ENCODE measurements at places on chromosomes 16 and 17. TPM values are rescaled to one million over a fixed set of nuclear protein-coding genes. Genes with fewer than 3 reads are reported as not detected.

- no peaks in the 10 kb centered on the region for H3K27me3 ChIP-seq
- no peak overlapping the region for H3K27ac ChIP-seq
- H3K36me3 ChIP-seq, result no peaks in the 10 kb centered on the region
- no peaks in the 10 kb centered on the region for H3K4me1 ChIP-seq
These were observed 210.0 kb downstream of the C16orf95 start for GRCh38 chr16:87107201-87107600.

DNA sequence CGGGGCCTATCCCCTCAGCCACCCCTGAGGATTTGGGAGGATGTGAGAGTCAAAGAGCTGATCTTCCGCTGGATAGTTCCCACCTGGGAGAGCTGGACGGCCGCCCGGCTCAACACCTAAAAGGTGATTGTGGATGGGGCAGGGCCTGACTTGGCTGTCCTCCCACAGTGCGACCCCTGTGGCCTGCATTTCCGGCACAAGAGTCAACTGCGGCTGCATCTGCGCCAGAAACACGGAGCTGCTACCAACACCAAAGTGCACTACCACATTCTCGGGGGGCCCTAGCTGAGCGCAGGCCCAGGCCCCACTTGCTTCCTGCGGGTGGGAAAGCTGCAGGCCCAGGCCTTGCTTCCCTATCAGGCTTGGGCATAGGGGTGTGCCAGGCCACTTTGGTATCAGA lies 4.5 kb downstream of the BCL6B start:
- no peaks in the 10 kb centered on the region for H3K4me1 ChIP-seq
- no peak overlapping the region for H3K27ac ChIP-seq
- no peaks in the 10 kb centered on the region for H3K36me3 ChIP-seq

GRCh38 chr17:65515959-65516948 lies 45.2 kb downstream of the AXIN2 start:
- no peak overlapping the region for H3K4me3 ChIP-seq
- H3K27me3 ChIP-seq, result no peaks in the 10 kb centered on the region
- H3K4me1 ChIP-seq, result no peaks in the 10 kb centered on the region
- H3K36me3 ChIP-seq, result no peaks in the 10 kb centered on the region

- no peaks in the 10 kb centered on the region for H3K36me3 ChIP-seq
- DNase-seq, result peak; percentile 61
- peak overlapping the region; percentile 72 for H3K27ac ChIP-seq
- H3K27me3 ChIP-seq, result no peaks in the 10 kb centered on the region
These were observed 2.2 kb upstream of the CHD3 start for GRCh38 chr17:7886227-7887037.

GRCh38 chr17:75975757-75976174 lies 3.2 kb downstream of the ACOX1 start:
- H3K27ac ChIP-seq, result no peak overlapping the region
- H3K4me3 ChIP-seq, result no peak overlapping the region
- no peaks in the 10 kb centered on the region for H3K36me3 ChIP-seq
- no peaks in the 10 kb centered on the region for H3K4me1 ChIP-seq

DNA sequence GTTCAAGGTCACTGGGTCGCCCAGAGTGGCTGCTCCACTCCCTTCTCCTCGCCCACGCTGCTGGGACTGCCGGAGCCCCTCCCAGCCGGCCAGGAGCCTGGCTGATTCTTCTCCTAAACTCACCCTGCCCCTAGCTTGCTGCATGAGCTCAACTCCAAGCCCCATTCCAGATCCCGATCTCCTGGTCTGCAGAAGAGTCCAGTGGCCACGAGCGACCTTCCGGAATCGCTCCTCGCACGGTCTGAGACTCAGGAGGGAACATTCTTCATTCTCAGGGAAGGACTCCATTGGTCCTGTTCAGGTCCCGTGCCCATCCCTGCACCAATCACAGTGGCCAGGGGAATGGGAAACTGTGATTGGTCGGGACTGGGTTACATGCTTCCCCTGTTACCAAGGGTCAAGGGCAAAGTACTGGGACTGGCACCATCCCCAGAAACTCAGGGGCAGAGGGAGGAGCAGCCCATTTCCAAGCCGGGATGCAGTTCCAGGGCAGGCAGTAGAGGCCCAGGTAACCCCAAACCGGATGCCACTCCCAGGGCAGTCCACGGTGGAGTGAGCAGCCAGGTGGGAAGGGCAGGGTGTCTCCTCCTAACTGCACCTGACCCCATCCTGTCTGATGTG lies 24.5 kb upstream of the CIBAR2 start:
- H3K4me3 ChIP-seq, result no peak overlapping the region
- no peaks in the 10 kb centered on the region for H3K27me3 ChIP-seq
- no peaks in the 10 kb centered on the region for H3K4me1 ChIP-seq
- no peak overlapping the region for H3K27ac ChIP-seq
- H3K36me3 ChIP-seq, result no peaks in the 10 kb centered on the region
- peak; percentile 79 for DNase-seq

GRCh38 chr16:83887080-83887479 lies 11.8 kb upstream of the MLYCD start:
- H3K4me3 ChIP-seq, result no peak overlapping the region
- H3K27me3 ChIP-seq, result no peaks in the 10 kb centered on the region
- no peak overlapping the region for H3K27ac ChIP-seq
- H3K36me3 ChIP-seq, result no peaks in the 10 kb centered on the region
- H3K4me1 ChIP-seq, result no peaks in the 10 kb centered on the region
- no peak for DNase-seq

- DNase-seq, result peak; percentile 94
- H3K36me3 ChIP-seq, result no peaks in the 10 kb centered on the region
- H3K27me3 ChIP-seq, result no peaks in the 10 kb centered on the region
- H3K4me1 ChIP-seq, result no peaks in the 10 kb centered on the region
These were observed at the start of gene NLRC5 for GRCh38 chr16:56988948-56989945. NLRC5 (plus strand) TSS chr16:56989557; CDS start chr16:57020713, 31,156 bp downstream.

- no peak overlapping the region for H3K27ac ChIP-seq
- H3K27me3 ChIP-seq, result no peaks in the 10 kb centered on the region
- no peak overlapping the region for H3K4me3 ChIP-seq
- DNase-seq, result peak; percentile 46
These were observed 9.8 kb downstream of the SCGB1C2 start for GRCh38 chr17:146983-147761.

DNA sequence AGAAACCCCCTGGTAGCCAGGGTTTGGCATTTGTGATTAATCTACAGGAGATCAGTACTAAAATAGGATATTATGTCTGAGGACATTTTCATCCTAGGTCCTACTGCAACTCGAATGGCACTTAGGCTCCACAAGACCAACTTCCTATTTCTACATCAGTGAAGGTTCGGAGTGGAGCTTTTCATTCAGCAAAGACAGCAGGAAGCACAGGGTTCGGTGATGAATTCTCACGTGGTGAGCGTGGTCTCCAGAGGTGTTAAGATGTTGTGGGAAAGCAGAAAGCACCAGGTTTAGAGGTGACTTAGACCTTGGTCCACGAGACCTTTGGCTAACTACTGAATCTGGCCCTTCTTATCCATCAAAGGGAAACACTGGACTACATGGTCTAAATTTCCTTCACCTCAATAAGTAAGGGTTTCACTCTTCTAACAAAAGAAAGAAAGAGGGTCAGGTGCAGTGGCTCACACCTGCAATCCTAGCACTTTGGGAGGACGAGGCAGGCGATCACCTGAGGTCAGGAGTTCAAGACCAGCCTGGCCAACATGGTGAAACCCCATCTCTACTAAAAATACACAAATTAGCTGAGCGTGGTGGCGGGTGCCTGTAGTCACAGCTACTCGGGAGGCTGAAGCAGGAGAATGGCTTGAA lies 13.9 kb upstream of the HELZ start:
- no peak for DNase-seq
- H3K27me3 ChIP-seq, result no peaks in the 10 kb centered on the region
- H3K27ac ChIP-seq, result no peak overlapping the region
- no peak overlapping the region for H3K4me3 ChIP-seq
- no peaks in the 10 kb centered on the region for H3K4me1 ChIP-seq
- H3K36me3 ChIP-seq, result no peaks in the 10 kb centered on the region

GRCh38 chr17:35900708-35901480 lies 20.7 kb upstream of the CCL5 start:
- H3K27ac ChIP-seq, result no peak overlapping the region
- no peaks in the 10 kb centered on the region for H3K27me3 ChIP-seq
- H3K4me3 ChIP-seq, result no peak overlapping the region

DNA sequence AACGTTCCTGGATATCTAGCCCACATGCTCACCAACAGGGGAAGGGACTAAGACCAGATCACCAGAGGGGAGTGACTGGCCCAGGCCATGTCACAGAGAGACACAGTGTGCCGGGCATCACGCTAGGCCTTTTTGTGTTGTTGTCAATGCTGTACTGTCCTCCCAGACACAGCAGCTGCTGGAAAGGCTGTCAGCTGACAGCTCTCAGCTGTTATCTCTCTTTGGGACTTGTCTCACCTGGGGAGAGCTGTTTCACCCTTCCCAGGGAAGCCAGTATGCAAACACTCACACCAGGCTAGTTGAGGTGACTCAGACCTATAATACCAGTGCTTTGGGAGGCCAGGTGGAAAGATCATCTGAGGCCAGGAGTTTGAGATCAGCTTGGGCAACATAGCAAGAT lies 19.4 kb downstream of the UNC45B start:
- no peak overlapping the region for H3K4me3 ChIP-seq
- no peaks in the 10 kb centered on the region for H3K27me3 ChIP-seq
- no peak overlapping the region for H3K27ac ChIP-seq

- DNase-seq, result no peak
- H3K4me1 ChIP-seq, result peaks cover 2% of the 10 kb centered on the region
- no peaks in the 10 kb centered on the region for H3K36me3 ChIP-seq
- H3K27ac ChIP-seq, result no peak overlapping the region
- no peaks in the 10 kb centered on the region for H3K27me3 ChIP-seq
- H3K4me3 ChIP-seq, result no peak overlapping the region
These were observed 29.9 kb downstream of the ABCA6 start for GRCh38 chr17:69111794-69112193.

- no peak for DNase-seq
- no peak overlapping the region for H3K27ac ChIP-seq
- no peaks in the 10 kb centered on the region for H3K27me3 ChIP-seq
- H3K36me3 ChIP-seq, result no peaks in the 10 kb centered on the region
- H3K4me1 ChIP-seq, result no peaks in the 10 kb centered on the region
These were observed 502.2 kb upstream of the CA10 start for GRCh38 chr17:52660692-52661091.

- H3K27ac ChIP-seq, result no peak overlapping the region
- DNase-seq, result no peak
These were observed 96.6 kb downstream of the KIF2B start for GRCh38 chr17:53919356-53919755.

GRCh38 chr16:20626966-20627365 lies 50.8 kb upstream of the ACSM2B start:
- H3K4me1 ChIP-seq, result no peaks in the 10 kb centered on the region
- no peak for DNase-seq
- H3K36me3 ChIP-seq, result no peaks in the 10 kb centered on the region
- H3K4me3 ChIP-seq, result no peak overlapping the region

GRCh38 chr16:57446531-57447185 lies 527 bp downstream of the CIAPIN1 start:
- H3K4me3 ChIP-seq, result peak overlapping the region; percentile 67
- peak; percentile 70 for DNase-seq

GRCh38 chr17:33127706-33128105 lies 136.1 kb downstream of the SPACA3 start:
- no peaks in the 10 kb centered on the region for H3K36me3 ChIP-seq
- H3K4me1 ChIP-seq, result no peaks in the 10 kb centered on the region
- no peak for DNase-seq
- H3K27ac ChIP-seq, result no peak overlapping the region
- H3K4me3 ChIP-seq, result no peak overlapping the region
- no peaks in the 10 kb centered on the region for H3K27me3 ChIP-seq

DNA sequence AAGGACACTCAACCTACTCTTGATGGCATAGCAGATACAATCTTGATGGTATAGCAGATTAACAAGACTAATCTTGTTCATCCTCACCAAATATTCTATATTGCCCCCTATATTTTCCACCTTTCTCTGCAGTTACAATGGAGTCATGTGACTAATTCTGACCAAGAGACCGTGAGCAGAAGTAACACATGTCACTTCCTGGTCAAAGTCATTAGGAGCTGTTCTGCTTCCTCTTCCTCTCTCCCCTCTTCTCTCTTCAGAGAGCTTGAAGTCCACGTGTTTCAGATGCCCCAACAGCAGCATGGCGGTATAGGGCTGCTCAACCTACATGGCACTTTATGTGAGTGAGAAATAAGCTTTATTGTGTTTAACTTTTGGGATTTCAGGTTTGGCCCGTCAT lies 55.3 kb upstream of the ERCC4 start:
- H3K4me1 ChIP-seq, result peaks cover 12% of the 10 kb centered on the region
- DNase-seq, result no peak
- no peaks in the 10 kb centered on the region for H3K36me3 ChIP-seq
- no peak overlapping the region for H3K27ac ChIP-seq
- H3K27me3 ChIP-seq, result no peaks in the 10 kb centered on the region
- H3K4me3 ChIP-seq, result no peak overlapping the region

GRCh38 chr17:71830866-71831265 lies 290.0 kb upstream of the SOX9 start:
- H3K27ac ChIP-seq, result no peak overlapping the region
- no peak overlapping the region for H3K4me3 ChIP-seq
- H3K27me3 ChIP-seq, result peaks cover 2% of the 10 kb centered on the region
- no peaks in the 10 kb centered on the region for H3K36me3 ChIP-seq

DNA sequence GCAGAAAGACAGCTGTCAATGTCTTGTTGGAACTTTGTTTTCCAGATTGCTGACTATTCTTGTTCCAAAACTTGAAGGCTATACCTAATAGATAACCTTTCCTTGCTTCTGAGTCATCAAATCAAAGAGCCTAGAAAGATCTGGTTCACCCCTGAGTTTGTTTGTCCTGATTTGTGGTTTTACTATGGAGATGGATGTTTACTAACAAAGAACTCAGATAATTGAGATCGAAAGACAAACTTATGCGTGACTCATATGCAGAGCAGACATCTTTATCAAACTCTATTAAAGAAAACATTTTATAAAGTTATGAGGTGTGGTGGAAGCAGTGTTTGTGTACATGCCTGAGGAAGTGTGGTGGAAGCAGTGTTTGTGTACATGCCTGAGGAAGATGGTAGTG lies 311.1 kb upstream of the TBX2 start:
- H3K4me1 ChIP-seq, result no peaks in the 10 kb centered on the region
- H3K27ac ChIP-seq, result no peak overlapping the region
- no peaks in the 10 kb centered on the region for H3K27me3 ChIP-seq
- H3K4me3 ChIP-seq, result no peak overlapping the region

- DNase-seq, result no peak
- no peak overlapping the region for H3K27ac ChIP-seq
- H3K4me1 ChIP-seq, result no peaks in the 10 kb centered on the region
- H3K36me3 ChIP-seq, result peaks cover 6% of the 10 kb centered on the region
These were observed 5.9 kb upstream of the CCDC154 start for GRCh38 chr16:1450218-1450617.

Gene BCL6B
- total RNA-seq, result 16.4 TPM

Gene ADORA2B
- total RNA-seq, result 1.2 TPM

Gene FOXO3B
- total RNA-seq, result 5.2 TPM

Gene TMEM114
- not detected for total RNA-seq

Gene TPSAB1
- 38.0 TPM for total RNA-seq

Gene MT1H
- 1.6 TPM for total RNA-seq

Gene FGF11
- 1.2 TPM for total RNA-seq

Gene MT3
- 1.6 TPM for total RNA-seq

Gene TRAPPC1
- total RNA-seq, result 70.3 TPM

Gene NACA2
- total RNA-seq, result not detected

Gene HS3ST3A1
- 0.36 TPM for total RNA-seq

Gene RPRML
- not detected for total RNA-seq

Gene OTOP3
- not detected for total RNA-seq

Gene CHD9NB
- 2.3 TPM for total RNA-seq

Gene PIEZO1
- 120 TPM for total RNA-seq

Gene ZPBP2
- total RNA-seq, result not detected

Gene TNP2
- not detected for total RNA-seq
